ENCODE measurements at places on chromosomes 12 and 14. TPM values are rescaled to one million over a fixed set of nuclear protein-coding genes. Genes with fewer than 3 reads are reported as not detected.

B4GALNT3 gene
- 2.2 TPM for total RNA-seq

SVOP gene
- total RNA-seq, result not detected

SPIC gene
- total RNA-seq, result not detected

DNA sequence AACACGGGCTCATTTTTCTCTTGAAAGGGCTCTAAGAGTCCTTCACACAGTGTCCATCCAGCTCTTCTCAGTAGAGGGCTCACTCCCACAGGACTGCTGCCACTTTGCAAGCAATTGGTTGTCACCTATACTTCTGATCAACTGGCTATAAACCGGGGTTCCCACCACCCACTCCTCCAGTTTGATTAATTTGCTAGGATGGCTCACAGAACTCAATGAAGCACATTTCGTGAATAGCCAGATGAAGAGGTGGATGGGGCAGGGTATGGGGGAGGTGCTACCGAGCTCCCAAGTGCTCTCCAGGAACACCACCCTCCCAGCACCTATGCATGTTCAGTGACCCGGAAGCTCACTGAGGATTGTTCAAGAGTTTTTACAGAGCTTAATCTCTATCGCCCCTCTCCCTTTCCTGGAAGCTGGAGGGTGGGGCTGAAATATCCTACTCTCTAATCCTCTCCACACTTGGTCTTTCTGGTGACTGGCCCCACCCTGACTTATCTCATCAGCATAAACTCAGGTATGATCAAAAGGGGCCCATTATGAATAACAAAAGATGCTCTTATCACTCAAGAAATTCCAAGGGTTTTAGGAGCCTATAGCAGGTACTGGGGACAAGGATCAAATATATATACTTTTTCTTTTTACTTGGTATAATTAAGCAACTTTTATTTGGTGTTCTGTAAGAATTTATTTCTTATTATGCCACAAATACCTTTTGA lies 13.9 kb upstream of the EGLN3 start:
- DNase-seq, result no peak

DNA sequence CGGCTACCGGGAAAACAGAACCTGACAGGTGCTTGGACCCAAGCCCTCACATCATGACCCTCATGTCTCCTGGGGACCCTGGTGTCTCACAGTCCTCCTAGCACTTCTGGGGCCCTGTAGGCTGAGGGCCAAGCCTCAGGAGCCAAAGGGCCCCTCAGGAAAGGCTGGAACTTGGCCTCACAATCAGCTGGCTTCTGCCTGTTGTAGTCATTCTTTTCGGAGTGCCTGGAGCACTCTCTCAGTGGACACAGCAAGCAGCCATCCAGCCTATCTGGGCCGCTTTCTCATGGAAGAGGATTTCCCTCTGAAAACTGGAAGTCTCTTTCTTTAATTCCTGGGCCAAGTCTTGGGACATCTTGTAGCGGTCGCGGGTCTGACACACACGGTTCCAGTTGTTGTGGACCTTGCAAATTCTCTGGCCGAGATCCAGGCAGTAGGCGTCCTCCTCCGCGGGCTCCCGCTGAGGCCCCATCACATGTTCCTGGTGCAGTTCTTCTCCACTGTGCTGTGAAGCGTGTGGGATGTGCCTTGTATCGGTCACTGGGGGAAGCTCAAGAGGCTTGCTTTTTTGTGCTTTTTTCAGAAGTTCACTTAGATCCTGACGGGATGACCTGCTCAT lies 169.3 kb downstream of the EMP1 start:
- no peak for DNase-seq

POTEG gene
- not detected for total RNA-seq

- peak; percentile 36 for DNase-seq
These were observed 69.3 kb downstream of the SERPINA3 start for GRCh38 chr14:94681300-94682060.

TSHR gene
- total RNA-seq, result not detected

DNA sequence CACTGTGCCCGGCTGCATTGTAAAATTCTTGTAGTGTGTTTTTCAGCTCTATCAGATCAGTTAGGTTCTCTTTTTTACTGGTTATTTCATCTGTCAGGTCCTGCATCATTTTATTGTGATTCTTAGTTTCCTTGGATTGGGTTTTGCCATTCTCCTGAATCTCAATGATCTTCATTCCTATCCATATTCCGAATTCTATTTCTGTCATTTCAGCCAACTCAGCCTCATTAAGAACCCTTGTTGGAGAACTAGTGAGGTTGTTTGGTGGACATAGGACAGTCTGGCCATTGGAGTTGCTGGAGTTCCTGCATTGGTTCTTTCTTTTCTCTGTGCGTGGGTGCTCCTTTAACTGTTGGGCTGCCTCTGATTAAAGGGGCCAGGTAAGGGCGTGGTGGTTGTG lies 5.6 kb upstream of the C1S start:
- DNase-seq, result no peak

DNA sequence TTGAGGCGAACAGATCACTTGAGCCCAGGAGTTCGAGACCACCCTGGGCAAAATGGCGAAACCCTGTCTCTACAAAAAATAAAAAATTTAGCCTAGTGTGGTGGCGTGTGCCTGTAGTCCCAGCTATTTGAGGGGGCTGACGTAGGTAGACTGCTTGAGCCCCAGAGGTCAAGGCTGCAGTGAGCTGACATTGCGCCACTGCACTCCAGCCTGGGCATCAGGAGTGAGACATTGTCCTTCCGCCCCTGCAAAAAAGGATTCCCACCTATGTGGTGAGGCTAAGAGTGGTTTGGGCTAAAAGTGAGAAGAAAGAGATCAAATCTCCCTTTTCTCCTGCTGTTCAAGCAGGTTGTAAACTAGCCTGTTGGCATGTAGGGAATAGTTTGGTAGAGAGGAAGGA lies 5.0 kb upstream of the KTN1 start:
- no peak for DNase-seq

DNA sequence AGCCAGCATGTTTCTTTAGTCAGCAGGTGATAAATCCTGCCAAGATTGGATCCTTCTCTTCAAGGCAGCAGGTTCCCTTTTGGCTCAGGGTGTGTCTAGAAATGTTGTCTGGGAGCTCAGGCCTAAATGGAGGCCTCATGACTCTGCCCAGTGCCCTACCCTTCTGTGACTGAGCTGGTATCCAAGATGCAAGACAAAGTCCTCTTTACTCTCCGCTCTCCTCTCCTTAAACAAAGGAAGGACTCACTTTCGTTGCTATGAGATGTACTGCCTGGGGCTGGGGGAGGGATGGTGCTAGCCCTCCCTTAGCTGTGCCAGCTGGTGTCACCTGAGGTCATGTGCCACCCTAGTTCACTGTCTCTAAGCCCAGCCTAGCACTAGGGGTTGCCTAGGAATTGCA lies 13.8 kb upstream of the TMPRSS12 start:
- DNase-seq, result no peak

SYCP3 gene
- total RNA-seq, result 0.16 TPM

- DNase-seq, result no peak
These were observed 248.5 kb downstream of the IPO8 start for GRCh38 chr12:30447061-30447750.

MYO1A gene
- total RNA-seq, result 2.4 TPM

DNA sequence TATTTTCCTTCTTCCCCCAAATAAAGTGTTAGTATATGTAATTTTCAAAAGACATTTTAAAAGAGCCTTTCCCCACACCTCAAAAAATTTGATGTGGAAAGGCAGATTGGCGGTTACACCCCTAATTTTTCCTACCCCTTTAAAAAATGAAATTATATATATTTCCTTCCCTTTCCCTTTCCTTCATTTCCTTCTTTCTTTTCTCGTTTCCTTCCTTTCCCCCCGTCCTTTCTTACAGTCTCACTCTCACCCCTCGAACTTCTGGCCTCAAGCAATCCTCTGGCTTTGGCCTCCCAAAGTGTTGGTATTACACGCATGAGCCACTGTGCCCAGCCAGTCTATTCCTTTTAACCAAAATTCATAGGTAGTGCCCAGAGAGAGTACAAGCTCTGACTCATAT lies 4.2 kb upstream of the UNC119B start:
- DNase-seq, result no peak

DNA sequence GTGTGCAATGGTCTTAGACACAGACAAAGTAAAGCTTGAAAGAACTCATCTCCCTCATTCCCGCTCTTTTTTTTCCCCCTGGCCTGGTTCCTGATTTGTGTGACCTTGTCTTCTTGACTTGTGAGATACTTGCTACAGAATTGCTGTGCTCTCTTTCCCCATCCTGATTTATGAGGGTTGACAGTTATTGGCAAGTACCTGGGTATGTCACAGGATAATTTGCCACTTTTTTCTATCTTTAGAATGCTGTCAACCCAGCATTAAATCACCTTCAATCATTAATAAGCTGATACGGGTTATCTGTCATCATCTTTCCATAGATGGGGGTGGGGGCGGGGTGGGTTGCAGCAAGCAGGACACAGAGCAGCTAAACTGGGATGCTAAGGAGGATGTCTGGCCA lies 144.4 kb upstream of the PRICKLE1 start:
- DNase-seq, result no peak

DNA sequence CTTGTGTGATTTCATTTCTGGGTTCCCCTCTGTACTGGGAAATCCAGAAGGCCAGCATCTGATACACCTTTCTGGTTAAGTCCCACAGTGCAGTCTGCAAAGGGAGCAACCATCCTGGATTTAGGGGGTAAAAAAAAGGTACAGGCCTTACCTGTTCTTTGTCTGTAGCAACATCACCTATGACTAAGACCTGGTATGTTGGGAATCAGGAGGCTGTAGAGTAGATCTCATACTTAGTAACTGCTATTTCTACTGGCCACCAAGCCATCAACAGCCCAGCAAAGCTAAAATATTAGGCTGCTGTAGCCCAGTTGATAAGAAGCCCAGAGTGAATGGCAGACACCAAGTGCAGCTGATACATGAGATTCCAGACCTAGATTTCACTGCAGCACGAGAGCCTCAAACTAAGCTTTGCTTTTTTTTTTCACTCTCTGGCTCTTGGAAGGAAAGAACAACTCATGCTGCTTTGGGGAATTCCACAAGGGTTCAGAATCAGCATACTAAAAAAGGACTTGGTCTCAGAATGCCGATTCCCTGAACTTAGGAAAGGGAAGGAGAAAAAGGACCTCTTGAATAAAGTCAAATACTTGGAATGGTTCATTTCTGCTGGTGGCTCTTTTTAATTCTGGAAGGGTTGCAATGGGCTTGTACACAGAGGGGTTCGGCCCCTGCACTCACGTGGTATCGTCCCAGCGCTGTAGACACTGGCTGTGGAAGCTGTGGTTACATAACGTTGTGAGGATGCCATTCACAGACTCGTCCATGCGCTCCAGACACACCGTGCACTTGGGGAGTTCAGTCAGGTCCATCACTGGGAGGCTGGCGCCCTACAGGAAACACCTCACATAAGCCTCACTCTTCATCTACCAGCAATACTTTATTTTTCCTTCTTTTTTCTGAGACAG lies 20.5 kb downstream of the BRAP start:
- DNase-seq, result no peak

DNA sequence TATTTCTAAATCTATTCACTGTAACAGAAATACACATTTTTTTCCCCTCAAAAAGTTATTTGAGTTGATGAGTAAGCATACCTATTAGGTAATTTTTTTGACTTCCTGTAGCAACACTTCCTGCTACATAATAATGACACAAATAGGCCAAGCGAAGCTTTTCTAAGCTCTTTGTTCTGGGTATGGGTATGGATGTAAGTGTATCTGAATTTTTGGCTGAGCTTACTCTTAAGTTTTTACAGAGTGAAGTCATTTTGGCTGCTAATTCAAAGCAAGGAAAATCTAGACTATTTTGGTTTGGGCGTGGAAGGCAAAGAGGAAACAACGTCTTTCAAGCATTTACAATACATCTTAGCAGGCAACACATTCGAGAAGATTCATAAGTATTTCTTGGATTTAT lies 1206.0 kb upstream of the FLRT2 start:
- DNase-seq, result no peak

DNA sequence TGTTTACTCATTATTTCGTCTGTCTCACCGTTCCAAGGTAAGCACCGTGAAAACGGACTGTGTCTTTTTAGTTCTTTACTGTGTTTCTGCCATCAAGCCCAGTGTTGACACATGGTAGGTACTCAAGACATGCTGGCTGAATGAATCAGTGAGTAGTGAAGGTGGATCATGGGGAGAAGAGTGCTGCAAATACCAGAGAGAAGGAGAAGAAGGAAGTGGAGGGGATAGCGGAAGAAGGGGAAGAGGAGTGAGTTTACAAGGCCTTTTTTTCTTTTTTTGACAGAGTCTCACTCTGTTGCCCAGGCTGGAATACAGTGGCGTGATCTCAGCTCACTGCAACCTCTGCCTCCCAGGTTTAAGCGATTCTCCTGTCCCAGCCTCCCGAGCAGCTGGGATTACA lies 54.6 kb downstream of the ETV6 start:
- DNase-seq, result no peak

DNA sequence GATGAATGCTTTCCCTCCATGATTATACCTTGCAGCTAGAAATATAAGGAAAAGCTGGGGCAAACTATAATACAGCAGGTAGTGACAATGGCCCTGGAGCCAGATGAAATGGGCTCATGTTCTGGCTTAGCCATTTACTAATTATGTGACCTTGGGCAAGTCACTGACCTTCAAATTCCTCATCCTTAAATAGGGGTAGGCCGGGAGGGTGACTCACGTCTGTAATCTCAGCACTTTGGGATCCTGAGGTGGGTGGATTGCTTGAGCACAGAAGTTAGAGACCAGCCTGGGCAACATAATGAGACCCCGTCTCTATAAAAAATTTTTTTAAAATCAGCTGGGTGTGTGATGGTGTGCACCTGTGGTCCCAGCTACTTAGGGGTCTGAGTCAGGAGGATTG lies 155.4 kb downstream of the C12orf75 start:
- DNase-seq, result no peak

DNA sequence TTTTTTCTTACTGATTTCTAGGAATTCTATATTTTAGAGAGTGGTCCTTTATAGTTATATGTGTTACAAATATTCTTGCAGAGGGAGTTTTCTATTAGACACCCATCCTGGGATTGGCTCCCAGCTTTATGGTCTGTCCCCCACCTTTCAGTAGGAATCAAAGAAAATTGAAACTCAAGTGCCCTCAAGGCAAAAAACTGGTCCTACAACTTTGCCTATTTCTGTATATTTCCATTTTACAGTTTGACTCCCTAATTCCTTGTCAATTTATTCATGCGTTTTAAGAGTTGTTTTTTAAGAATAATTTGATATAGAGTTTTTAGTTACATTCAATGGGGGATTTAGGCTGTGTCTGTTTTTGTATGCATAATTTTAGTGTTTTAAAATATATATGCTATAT lies 208.9 kb downstream of the SYNE2 start:
- no peak for DNase-seq

RITA1 gene
- total RNA-seq, result 23.4 TPM

GRCh38 chr14:99472937-99473336 lies 7.7 kb downstream of the SETD3 start:
- DNase-seq, result no peak

TAOK3 gene
- total RNA-seq, result 51.1 TPM

PRKAB1 gene
- total RNA-seq, result 21.7 TPM

RASAL1 gene
- 10.6 TPM for total RNA-seq

DNA sequence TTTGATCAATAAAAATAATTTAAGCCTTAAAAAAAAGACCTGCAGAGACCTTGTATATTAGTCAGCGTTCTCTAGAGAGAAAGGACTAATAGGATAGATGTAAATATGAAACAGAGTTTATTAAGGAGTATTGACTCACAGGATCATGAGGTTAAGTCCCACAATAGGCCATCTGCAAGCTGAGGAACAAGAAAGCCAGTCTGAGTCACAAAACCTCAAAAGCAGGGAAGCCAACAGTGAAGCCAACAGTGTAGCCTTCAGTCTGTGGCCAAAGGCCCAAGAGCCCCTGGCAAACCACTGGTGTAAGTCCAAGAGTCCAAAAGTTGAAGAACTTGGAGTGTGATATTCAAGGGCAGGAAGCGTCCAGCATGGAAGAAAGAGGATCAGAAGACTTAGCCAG lies 66.3 kb downstream of the TBX5 start:
- no peak for DNase-seq

All from activated CD4-positive, alpha-beta T cell treated with anti-CD3 and anti-CD28 coated beads for 36 hours (primary cell).